CD4-positive, alpha-beta T cell treated with Interferon gamma for 1 hour (primary cell): ENCODE measurements at places on chromosomes 4 and X.

GRCh38 chr4:78763251-78763650, 12.9 kb upstream of the BMP2K start:
- no peak for DNase-seq

GRCh38 chrX:150228431-150228830, 134.7 kb upstream of the MAMLD1 start:
- no peak for DNase-seq

DNA sequence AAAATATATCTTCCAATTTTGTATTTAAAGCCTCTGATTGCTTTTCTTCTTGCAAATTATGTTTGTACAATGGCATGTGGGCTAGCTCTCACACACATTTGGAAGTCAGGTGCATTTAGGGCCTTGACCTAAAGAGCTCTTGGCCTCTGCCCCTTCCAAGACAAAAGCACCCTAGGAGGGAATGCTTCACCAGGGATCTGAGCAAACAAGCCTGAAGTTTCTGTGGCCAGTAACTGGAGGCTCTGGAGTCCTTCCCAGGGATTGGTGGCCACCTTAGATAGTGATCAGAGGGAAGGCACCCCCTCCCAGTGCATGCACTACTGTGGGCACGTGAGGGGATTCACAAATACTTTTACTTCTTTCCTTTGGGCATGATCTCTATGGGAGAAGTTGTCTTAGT, 60.3 kb upstream of the DIPK2B start:
- no peak for DNase-seq

DNA sequence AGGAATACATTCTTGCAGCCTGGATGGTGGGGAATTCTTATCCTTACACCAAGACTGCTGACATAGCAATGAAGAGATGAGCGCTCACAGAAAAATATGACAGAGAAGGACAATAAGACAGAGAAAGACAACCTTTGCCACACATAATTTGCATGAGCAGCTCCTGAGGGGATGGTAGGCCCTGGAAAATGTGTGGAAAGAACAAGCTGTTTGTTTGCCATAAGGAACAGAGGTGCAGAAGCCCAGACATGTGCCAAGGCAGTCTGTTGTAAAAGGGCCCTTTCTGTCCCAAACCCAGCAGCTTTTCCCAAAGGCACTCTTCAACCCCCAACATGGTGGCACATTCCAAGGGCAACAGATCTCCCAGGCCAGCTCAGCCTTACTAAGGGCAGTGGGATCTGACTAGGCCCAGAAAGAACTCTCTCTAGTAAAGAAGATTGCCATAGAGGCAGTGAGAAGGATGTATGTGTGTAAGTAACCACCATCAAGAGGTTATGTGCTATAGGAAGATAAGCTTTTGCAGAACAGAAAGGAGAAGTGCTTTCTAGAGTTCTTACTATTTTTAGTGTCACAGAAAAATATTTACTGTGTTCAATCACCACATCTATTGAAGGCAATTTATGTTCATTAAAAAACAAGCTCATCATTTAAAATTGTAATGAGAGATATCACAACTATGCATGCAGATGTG, 287.0 kb upstream of the RASGEF1B start:
- DNase-seq = no peak

GRCh38 chrX:12693754-12694153, 97.5 kb upstream of the PRPS2 start:
- no peak for DNase-seq

- DNase-seq = peak; percentile 26
Observed at GRCh38 chr4:158535130-158535614, 13.5 kb downstream of the RXFP1 start.

GRCh38 chrX:47222751-47223350, 4.4 kb downstream of the CDK16 start:
- no peak for DNase-seq

- no peak for DNase-seq
Observed at GRCh38 chrX:9842541-9842940, 56.3 kb downstream of the SHROOM2 start.

DNA sequence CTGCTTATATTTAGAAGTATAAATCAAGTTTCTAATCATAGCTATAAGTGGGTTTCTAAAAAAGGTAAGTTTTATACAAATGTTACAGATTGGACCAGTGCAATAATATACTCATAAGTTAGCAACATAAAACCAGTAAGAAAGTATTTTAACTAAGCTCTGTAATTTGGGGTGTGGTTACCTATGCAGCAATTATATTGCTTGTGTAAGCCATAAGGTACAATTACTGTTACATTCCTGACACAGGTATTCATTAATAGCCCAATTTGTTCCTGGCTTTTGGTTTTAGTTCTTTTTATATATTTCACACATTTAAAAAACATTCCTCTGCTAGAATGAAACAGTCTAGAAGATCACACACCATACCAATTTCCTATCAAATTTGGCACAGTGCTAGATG, 115.1 kb downstream of the FRYL start:
- no peak for DNase-seq

DNA sequence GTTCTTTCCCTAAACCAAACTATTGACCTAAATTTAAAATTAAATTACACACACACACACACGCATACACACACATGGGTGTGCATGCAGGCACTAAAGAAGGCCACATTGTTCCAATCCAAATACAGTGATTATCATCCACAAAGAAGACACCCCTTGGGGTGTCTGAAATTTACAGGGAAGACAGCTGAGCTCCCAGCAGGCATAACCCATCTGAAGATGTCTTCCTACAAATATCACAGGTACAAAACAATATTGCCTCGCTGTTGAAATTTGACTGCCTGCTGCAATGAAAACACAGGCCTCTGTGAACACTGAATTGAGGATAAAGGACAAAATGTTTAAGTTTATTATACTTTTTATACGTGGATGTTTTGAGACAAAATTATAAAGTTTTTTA, 50.2 kb upstream of the SLC7A11 start:
- no peak for DNase-seq

DNA sequence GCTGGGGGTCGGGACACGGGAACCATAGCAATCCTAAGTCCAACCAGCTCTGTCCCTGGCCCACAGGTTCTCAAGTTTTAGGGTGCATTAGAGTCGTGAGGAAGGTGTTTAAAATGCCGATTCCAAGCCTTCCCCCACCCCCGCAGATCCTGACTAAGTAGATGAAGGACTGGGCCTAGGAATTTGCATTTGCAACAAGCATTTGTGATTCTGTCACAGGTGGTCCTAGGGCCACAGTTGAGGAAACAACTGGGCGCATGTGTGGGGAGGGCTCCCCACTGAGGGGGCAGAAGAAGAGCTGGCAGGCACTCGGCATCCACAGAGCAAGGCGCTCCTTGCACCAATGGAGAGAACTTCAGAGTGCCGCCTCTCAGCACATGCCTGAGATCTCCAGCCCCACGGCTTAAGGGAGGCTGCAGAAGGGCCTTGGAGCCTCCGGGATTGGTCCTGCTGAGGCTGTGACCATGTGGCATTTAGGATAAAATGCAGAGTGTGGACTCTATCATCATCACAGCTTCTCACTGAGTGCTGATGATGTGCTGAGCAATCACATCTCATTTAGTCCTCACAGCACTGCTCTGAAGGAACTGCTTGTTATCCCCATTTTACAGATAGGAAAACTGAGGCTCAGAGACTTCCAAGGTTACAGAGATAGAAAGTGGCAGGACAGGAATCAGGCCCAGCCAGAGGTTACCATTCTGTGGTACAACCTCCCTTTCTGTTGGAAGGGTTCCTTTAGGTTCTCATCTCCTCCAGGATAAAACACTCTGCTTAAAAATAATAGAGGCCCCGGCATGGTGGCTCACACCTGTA, 16.7 kb downstream of the SEL1L3 start:
- no peak for DNase-seq

- no peak for DNase-seq
Observed at GRCh38 chr4:55866290-55866907, 13.0 kb downstream of the EXOC1 start.

- DNase-seq = no peak
Observed at GRCh38 chrX:105313596-105313995, 93.1 kb upstream of the TEX13A start.

GRCh38 chrX:63855896-63856295, 70.9 kb upstream of the ARHGEF9 start:
- no peak for DNase-seq

DNA sequence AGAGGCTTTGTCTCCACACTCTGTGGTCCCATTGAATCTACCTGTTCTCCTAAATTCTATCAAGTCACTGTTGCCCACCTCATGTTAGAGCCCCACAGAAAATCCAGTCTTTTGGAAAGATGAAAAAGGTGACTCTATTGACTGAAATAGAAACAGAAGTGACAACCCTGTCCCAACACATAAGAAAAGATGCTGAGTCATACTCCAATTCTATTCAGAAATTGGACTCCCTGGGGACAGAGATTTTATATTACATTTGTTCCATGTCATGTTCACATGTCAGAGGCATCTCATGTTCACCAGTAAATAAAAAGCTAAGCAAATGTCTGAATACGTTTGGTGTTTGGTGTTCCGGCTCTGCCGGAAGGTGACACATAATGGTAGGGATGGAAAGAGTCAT, 2.9 kb upstream of the GRPR start:
- DNase-seq = no peak

GRCh38 chr4:182847576-182848450, 69.4 kb downstream of the DCTD start:
- DNase-seq = no peak

GRCh38 chrX:134753718-134754008, 95.4 kb upstream of the PLAC1 start:
- DNase-seq = no peak

GRCh38 chr4:16609170-16609758, 289.2 kb downstream of the LDB2 start:
- DNase-seq = no peak

DNA sequence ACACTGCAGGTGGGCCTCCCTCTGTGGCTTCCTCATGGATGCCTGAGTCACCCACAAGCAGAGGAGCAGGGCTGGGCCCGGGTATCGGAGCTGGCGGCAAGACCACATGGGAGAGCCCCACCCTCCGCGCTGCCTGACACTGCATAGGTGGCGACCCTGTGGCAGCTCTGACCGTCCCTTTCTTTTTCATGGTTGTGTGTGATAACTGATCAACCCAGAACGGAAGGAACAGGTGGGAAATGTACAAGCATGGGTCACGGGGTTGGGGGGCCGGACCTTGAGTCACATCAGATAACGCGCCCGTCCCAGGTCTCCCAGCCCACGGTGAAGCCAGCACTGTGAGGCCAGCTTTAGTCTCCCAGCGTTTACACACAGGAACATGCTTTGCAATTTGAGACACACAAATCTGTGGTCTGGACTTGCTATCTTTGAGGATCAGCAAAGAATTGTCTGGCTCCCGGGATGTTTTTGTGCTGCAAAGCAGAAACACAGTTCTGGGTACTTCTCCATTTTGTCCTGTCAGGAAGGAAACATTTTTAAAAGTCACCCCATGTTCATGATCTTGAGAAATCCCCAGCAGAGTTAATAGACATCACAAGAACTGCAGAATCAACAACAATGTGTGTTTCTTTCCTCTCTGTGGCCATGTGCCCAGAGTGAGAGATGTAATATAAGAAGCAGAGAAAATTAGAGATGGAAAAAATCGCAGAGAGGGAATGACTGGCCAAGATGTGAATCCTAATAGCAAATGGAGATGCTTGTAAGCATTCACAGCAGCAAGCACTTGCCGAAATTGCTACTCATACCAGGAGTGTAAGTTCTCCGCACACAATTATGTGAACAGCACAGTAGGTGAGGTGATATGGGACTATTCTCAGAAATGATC, 70.1 kb upstream of the CBR4 start:
- no peak for DNase-seq
